ENCODE measurements at places on chromosomes 1 and 21. TPM values are rescaled to one million over a fixed set of nuclear protein-coding genes. Genes with fewer than 3 reads are reported as not detected.
A peak's percentile ranks its signal among the peaks of the same experiment; 100 is the strongest.

Gene FNDC10
- 7.7 TPM for total RNA-seq

DNA sequence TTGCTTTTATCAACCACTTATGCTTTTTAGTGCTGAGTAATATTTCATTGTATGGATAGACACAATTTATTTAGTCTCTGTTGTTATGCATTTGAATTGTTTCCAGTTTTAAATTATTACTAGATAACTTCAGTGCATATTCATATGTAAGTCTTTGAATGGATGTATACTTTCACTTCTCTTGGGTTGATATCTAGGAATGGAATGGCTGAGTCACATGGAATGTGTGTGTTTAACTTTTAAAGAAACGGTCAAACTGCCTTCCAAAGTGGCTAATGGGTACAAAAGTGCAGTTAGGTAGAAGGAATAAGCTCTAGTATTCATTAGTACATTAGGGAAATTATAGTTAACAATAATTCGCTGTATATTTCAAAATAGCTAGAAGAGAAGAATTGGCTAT lies 82.4 kb downstream of the NPHS2 start:
- H3K27me3 ChIP-seq: no peaks in the 10 kb centered on the region
- no peaks in the 10 kb centered on the region for H3K4me1 ChIP-seq
- DNase-seq: no peak
- no peak overlapping the region for H3K27ac ChIP-seq
- H3K36me3 ChIP-seq: no peaks in the 10 kb centered on the region

- no peaks in the 10 kb centered on the region for H3K27me3 ChIP-seq
- DNase-seq: no peak
- H3K4me3 ChIP-seq: no peak overlapping the region
- H3K36me3 ChIP-seq: no peaks in the 10 kb centered on the region
- H3K4me1 ChIP-seq: peaks cover 18% of the 10 kb centered on the region
Measured at GRCh38 chr1:147515045-147515869, 26.0 kb upstream of the BCL9 start.

GRCh38 chr1:203671047-203671446 lies 44.4 kb downstream of the ATP2B4 start:
- no peak for DNase-seq
- H3K27me3 ChIP-seq: no peaks in the 10 kb centered on the region
- H3K4me3 ChIP-seq: no peak overlapping the region

Gene SPATA21
- total RNA-seq: not detected

GRCh38 chr1:56516539-56517252 lies 62.7 kb downstream of the PLPP3 start:
- no peaks in the 10 kb centered on the region for H3K27me3 ChIP-seq
- peaks cover 20% of the 10 kb centered on the region for H3K36me3 ChIP-seq
- peaks cover 36% of the 10 kb centered on the region for H3K4me1 ChIP-seq
- H3K27ac ChIP-seq: peak overlapping the region; percentile 61
- DNase-seq: no peak
- H3K4me3 ChIP-seq: no peak overlapping the region

Gene VWA5B1
- 0.30 TPM for total RNA-seq

GRCh38 chr1:224198572-224198971 lies 15.5 kb downstream of the DEGS1 start:
- peaks cover 9% of the 10 kb centered on the region for H3K36me3 ChIP-seq
- H3K4me3 ChIP-seq: no peak overlapping the region
- H3K27ac ChIP-seq: no peak overlapping the region
- H3K4me1 ChIP-seq: no peaks in the 10 kb centered on the region
- no peaks in the 10 kb centered on the region for H3K27me3 ChIP-seq

DNA sequence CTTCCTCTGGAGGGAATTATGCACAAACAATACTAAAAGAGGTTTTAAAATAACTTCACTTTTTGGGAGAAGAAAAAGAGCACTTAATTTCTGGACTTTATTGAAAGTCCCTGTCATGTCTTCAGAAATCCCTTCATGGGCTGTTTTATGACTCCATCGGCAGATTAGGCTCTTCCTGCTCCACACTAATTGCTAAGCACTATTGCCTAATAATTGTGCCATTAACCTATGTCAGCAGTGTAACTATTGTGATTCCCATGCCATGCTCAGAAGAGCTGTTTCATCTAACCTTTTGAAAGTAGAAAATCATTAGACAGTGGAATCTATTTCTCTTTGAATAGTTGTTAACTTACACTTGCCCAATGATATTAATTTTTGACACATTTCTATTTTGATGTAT lies 489.3 kb upstream of the RUNX1 start:
- no peak overlapping the region for H3K4me3 ChIP-seq
- DNase-seq: no peak
- H3K27ac ChIP-seq: no peak overlapping the region

Gene TAL1
- 15.4 TPM for total RNA-seq

Gene C1orf141
- total RNA-seq: 2.2 TPM

Gene SHISA4
- total RNA-seq: 7.8 TPM

- DNase-seq: no peak
- no peaks in the 10 kb centered on the region for H3K4me1 ChIP-seq
- H3K27ac ChIP-seq: no peak overlapping the region
- no peaks in the 10 kb centered on the region for H3K27me3 ChIP-seq
Measured at GRCh38 chr1:171179318-171180227, 5.5 kb upstream of the FMO2 start.

DNA sequence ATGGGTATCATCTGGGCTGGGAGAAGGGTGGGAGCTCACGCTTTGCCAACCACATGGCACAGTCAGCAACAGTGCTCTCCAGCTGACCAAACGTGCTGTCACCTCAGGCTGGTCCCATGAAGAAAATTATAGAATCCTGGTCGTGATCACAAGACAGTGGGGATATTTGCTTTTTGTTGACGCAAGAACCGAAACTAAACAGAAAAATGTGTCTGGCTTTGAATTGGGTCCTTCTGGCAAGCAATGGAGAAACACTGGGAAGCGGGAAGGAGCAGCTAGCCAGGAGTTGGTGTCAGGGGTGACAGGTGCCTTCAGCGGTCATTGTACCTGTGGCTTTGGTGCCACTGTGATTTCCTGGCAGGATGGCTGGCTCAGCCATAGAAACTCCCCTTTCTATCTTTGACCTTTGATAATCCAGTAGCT lies 304.8 kb downstream of the PAPPA2 start:
- H3K27ac ChIP-seq: no peak overlapping the region
- no peaks in the 10 kb centered on the region for H3K27me3 ChIP-seq
- no peak overlapping the region for H3K4me3 ChIP-seq
- H3K36me3 ChIP-seq: no peaks in the 10 kb centered on the region
- no peak for DNase-seq

- DNase-seq: no peak
- no peaks in the 10 kb centered on the region for H3K27me3 ChIP-seq
- no peak overlapping the region for H3K4me3 ChIP-seq
- H3K4me1 ChIP-seq: no peaks in the 10 kb centered on the region
- H3K36me3 ChIP-seq: no peaks in the 10 kb centered on the region
Measured at GRCh38 chr1:14836426-14837140, 238.1 kb downstream of the KAZN start.

DNA sequence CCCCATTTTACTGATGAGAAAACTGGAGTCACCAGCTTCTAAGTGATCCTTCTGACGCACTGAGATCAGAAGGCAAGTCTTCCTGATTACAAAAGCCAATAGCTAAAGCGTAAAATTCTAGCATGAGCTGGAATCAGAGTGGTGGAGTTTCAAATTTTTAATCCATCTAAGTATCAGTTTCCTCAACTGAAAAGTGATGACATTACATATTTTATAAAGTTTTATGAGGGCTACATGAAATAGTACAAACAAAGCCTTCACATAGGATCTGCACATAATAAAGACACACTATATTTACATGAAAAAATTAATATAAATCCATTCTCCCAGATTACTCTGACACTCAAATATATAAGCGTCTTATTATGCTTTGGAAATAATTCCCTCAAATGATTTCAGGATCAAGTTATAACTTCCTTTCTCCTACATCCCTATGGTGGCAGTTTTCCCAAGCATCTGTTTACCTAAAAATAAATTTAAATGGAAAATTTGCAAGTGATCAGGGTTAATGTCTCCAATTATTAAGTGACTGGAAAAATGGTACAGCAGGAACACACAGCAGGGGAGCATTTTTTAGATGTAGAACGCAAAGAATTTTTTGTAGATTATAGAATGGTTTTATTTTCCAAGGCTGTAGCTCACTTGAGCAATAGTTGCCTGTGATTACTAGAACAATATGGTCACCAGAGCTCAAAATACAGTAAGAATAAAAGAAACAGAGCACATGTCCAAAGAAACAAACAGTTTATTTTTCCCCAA lies 490.4 kb upstream of the C1orf87 start:
- no peaks in the 10 kb centered on the region for H3K27me3 ChIP-seq
- no peaks in the 10 kb centered on the region for H3K4me1 ChIP-seq
- H3K4me3 ChIP-seq: no peak overlapping the region
- no peaks in the 10 kb centered on the region for H3K36me3 ChIP-seq

Gene PCBP3
- 4.5 TPM for total RNA-seq

Gene MRTO4
- total RNA-seq: 16.4 TPM

- no peak overlapping the region for H3K27ac ChIP-seq
- no peak for DNase-seq
- peaks cover 48% of the 10 kb centered on the region for H3K36me3 ChIP-seq
- no peak overlapping the region for H3K4me3 ChIP-seq
- H3K4me1 ChIP-seq: no peaks in the 10 kb centered on the region
Measured at GRCh38 chr21:41894922-41895557, 15.9 kb upstream of the PRDM15 start.

Gene OLIG1
- 0.59 TPM for total RNA-seq

- H3K36me3 ChIP-seq: no peaks in the 10 kb centered on the region
- no peak overlapping the region for H3K27ac ChIP-seq
- no peak for DNase-seq
- H3K27me3 ChIP-seq: no peaks in the 10 kb centered on the region
- H3K4me3 ChIP-seq: no peak overlapping the region
- H3K4me1 ChIP-seq: no peaks in the 10 kb centered on the region
Measured at GRCh38 chr1:107132195-107132594, 8.6 kb upstream of the NTNG1 start.

GRCh38 chr1:194052514-194053338 lies 866.3 kb upstream of the B3GALT2 start:
- no peaks in the 10 kb centered on the region for H3K4me1 ChIP-seq
- H3K36me3 ChIP-seq: no peaks in the 10 kb centered on the region
- no peaks in the 10 kb centered on the region for H3K27me3 ChIP-seq
- H3K4me3 ChIP-seq: no peak overlapping the region
- no peak overlapping the region for H3K27ac ChIP-seq

Gene CACNA1S
- total RNA-seq: 0.06 TPM

GRCh38 chr1:40988280-40988679 lies 8.8 kb downstream of the CTPS1 start:
- H3K4me3 ChIP-seq: no peak overlapping the region
- DNase-seq: no peak
- no peaks in the 10 kb centered on the region for H3K27me3 ChIP-seq
- H3K36me3 ChIP-seq: peaks cover 75% of the 10 kb centered on the region
- no peak overlapping the region for H3K27ac ChIP-seq

DNA sequence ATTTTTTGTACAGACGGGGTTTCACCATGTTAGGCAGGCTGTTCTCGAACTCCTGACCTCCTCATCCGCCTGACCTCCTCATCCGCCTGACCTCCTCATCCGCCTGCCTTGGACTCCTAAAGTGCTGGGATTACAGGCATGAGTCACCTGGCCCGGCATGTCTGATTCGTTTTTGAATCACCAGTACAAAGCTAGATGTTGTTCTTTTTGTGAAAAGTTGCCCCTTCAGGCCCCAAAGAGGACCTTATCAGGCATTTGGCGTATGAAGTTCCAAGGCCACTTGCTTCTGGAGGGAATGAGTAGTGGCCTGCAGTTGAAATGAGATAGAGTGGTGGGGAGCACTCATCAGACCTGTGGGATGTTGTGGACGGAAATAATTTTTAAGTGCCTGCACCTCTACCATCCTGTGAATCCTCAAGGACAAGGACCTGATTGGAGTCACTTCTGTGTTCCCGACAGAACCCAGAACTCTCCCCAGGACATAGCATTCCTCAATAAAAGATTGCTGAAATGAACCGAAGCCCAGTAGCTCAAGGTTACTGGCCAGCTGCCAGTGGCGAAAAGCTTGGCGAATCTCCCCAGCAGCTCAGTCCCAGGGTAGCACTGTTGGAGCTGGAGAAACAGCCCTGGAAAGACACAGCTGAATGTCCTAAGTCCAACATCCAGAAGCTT lies 50.1 kb downstream of the NDUFS5 start:
- H3K4me1 ChIP-seq: peaks cover 5% of the 10 kb centered on the region
- peaks cover 5% of the 10 kb centered on the region for H3K27me3 ChIP-seq
- H3K27ac ChIP-seq: no peak overlapping the region
- DNase-seq: no peak
- H3K4me3 ChIP-seq: no peak overlapping the region

DNA sequence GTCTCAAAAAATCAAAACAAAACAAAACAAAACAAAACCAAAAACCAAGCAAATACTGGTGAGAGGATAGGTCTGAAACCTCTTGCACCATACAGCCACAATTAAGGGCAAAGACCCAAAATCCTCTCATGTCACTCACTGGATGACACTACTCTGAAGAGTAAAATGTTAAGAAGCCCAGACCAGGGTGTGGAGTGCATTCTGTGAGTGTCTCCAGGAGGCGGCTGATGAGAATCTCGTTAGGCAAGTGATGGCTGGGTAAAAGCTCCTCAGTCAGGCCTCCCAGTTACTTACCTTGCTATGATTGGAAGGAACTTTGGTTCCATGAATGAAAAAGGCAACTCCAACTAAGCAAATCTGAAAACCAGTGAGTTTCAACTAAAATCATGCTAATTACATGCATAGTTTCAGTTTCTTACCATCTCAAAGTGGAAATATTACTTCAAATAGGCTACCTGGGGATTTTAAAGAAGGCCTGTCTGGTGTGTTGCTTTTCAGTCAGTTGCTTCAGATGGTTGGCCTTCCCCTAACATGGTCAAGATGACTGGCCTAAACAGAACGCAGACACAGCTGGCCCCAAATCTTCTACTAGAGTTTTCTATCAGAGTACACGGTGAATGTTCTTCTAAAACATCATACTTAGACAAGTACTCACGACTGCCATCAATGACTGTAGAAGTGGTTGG lies 95.1 kb downstream of the KIAA0319L start:
- H3K36me3 ChIP-seq: peaks cover 91% of the 10 kb centered on the region
- H3K27ac ChIP-seq: no peak overlapping the region
- no peaks in the 10 kb centered on the region for H3K27me3 ChIP-seq
- no peak for DNase-seq
- H3K4me3 ChIP-seq: no peak overlapping the region

Gene SDF4
- total RNA-seq: 127 TPM

GRCh38 chr1:117930484-117930883 lies 945 bp downstream of the WDR3 start:
- DNase-seq: no peak
- no peaks in the 10 kb centered on the region for H3K27me3 ChIP-seq
- H3K36me3 ChIP-seq: peaks cover 16% of the 10 kb centered on the region
- H3K4me3 ChIP-seq: peak overlapping the region; percentile 84

Gene DNAJC6
- total RNA-seq: 10.5 TPM

All from lower lobe of right lung (tissue), 2 donors.